ENCODE measurements at places on chromosomes 1 and 21.

DNA sequence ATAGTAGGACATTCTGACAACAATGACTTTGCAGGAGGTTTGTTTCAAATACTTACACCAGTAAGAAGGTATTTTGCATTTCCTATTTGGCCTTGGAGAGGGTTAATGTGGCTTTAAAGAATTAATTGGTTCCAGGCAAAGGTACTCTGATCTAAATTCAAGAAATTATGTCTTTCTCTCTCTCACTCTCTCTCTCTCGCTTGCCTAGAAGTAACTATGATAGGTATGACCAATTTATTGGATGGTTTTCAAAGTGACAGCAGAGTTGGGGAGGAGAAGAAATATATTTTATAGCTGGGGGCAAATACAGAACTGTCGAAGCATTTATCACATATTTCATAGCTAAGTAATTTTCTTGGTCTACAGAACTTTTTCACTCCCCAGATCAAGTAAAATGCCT is 116.0 kb downstream of the ATP6V1G3 start:
- no peak for DNase-seq

GRCh38 chr1:92482665-92483609 is 3.8 kb downstream of the GFI1 start:
- DNase-seq: peak; percentile 24

GRCh38 chr1:67958472-67958871 is 92.0 kb downstream of the DIRAS3 start:
- no peak for DNase-seq

GRCh38 chr1:187987236-187987776 is 1158.6 kb downstream of the PLA2G4A start:
- DNase-seq: no peak

- DNase-seq: no peak
These were observed 1.5 kb downstream of the GSTM2 start for GRCh38 chr1:109669246-109669948.

GRCh38 chr1:205581321-205581980 is 50.4 kb downstream of the ELK4 start:
- DNase-seq: no peak

- DNase-seq: no peak
These were observed 67.7 kb downstream of the BCAR3 start for GRCh38 chr1:93613898-93614297.

DNA sequence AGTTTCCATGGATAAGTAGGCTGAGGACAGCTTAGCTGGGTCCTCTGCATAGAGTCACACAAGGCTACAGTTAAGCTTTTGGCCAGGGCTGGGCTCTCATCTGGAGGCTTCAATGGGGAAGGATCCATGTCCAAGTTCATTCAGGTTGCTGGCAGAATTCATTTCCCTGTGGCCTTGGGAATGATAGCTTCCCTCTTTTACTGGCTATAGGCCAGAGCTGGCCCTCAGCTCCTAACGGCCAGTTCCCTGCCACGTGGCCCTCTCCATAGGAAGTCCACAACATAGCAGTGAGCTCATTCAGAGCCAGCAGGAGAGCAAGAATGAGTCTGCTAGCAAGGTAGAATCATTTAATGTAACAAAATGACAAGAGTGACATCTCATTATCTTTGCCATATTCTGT is 15.1 kb upstream of the PODN start:
- peak; percentile 8 for DNase-seq

DNA sequence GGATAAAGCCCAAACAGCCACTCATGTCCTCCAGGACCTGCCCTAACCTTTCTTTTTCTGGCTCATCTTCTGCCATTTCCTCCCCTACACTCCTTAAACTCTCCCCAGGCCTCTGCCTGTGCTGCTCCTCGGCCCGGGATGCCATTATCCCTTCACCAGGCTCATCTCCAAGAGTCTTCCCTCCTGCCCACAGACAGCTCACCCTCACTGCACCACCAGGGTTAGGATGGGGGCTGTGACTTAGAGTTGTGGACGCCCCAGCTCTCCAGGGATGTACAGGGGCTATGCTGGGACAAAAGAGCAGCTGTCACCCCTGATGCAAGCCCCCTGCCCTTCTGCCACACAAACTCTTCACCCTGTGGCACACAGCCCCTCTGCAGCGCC is 32.0 kb downstream of the TTC39A start:
- no peak for DNase-seq

DNA sequence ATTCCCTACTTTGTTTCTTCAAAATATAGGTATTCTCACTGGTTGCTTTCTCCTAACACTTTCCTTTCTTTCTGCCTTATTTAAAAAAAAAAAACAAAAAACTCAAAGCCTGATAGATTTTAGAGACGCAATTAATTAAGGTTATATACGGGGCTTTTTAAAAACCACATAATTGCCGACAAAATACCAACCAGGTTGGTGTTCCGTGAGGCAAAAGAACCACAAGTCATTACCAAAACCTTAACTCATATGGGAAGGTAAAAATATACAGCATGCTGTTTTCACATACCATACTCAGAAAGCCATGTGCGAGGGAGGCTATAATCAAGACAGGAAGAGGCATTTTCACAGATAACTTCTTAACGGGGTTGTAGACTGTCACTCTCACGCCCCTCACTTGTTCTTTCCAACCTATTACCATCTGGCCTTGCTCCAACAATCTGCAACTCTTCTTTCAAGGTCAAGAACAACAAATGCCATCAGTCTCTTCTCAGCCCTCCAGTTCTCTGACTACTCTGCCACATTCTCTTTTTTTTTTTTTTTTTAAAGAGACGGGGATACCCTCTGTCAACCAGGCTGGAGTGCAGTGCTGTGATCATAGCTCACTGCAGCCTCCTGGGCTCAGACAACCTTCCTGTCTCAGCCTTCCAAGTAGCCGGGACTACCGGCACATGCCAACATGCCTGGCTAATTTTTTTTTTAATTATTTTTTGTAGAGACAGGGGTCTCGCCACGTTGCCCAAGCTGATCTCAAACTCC is 102.6 kb downstream of the APP start:
- no peak for DNase-seq

DNA sequence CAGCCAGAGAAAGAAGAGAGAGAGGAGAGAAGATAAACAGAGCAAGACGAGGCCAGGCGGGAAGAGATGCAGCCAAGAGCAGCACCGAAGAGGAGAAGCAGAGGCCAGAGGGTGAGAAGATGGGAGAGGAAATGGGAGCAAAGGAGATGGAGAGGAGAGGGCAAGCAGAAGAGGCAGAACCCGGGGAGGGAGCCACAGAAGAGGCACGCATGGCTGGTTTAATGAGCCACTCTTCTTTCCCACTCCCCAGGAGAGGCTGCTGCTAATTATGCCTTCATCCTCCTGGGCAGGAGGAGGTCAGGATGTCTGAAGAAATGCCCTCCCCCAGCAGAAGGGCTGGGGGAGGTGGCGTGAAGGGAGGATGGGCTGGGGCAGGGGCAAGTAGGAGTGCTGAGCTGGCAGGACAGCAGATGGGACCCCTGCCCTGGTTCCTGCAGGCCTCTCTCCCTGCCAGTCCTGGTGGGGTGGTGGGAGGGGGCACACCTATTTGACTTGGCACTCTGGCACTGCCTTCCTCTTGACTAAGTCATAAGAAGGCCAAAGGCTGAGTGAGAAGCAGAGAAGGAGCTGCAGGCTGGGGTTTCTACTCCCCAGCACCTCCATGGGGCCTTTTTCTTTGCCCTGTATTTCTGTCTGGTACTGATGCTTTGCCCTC is 32.3 kb downstream of the KIRREL1 start:
- DNase-seq: no peak

DNA sequence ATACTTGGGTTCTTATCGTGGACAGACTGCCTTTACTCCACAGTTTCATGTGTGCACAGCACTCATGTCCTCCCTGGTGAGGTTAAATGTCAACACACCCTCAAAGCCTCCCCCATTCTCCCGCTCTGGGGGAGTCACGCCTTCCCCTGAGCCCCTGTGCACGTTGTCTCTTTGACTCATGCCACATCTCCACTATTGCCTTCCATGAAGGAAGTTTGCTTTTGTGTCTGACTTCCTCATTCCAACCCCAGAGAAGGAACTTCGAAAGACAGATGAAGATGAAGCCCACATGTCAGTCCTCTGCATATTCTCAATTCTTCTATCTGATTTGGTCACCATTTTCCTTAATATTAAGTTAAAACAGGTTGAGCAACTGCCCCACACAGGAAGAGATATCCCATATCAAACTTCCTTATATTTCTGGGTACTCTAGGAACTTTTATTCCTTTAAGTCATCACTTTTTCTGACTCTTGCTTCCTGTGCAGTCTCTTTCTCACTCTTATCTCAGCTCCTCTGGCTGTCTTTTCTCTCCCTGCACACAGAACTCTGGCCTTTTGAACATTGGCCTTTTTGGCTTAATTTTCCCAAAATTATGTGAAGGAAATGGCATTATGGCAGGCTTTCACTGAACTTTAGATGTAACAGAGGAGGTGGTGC is 41.5 kb downstream of the C4BPA start:
- DNase-seq: no peak

DNA sequence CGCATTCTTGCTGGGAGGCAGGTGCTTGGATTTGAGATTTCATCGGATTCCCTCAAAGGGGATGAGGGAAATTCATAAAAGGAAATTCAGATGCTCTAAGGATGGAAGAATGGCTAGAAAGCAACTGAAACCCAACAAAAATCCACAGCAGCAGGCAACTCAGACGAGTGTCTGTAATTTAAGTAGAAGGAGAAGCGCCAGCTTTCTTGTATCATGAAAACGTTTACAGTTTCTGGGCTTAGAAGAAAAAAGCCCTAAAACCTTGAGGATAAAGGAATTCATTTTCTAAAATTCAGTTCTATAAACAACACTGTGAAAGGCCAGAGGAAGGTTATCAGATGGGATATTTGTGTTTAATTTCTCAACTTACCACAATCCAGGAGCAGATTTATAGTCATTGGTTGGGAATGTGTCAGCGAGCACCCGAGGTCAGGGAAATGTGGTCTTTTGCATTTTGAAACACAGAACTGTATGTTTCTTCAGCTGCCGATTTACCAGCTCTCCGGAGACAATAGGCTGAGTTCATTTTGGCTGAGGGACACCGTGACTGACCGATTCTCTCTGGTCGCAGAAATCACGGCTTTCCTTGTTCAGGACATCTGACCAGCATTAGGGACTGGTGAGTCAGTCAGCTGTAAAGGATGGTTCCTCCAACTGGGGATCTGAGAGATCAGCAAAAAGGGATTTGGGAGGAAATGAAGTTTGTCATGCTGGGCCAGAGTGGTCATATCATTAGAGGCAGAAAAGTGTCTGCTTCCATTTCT is 111.6 kb upstream of the ERRFI1 start:
- peak; percentile 44 for DNase-seq

DNA sequence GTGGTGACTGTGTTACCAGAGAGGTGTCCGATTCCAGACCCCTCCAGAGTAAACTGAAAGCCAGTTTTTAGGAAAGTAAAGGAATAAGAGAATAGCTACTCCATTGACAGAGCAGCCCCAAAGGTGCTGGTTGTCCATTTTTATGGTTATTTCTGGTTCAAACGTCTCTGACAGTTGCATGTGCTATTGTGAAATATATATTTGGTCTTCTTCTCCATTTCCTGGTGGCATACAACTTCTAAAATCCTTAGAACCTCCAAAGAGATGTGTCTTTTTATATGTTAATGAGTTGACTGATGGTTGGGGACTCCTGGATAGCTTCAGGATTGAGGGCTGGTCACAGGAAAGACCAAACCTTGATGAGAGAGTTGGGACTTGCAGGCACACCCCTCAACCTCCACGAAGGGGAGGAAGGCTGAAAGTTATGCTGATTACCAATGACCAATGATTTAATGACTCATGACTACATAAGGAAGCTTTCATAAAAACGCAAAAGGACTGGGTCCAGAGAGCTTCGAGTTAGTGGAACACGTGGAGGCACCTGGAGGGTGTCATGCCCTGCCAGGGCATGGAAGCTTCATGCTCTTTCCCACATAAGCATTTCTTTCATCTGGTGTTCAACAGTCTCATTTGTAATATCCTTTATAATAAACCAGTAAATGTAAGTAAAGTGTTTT is 100.7 kb downstream of the SLC16A1 start:
- no peak for DNase-seq

GRCh38 chr21:29092102-29092959 is 18.9 kb upstream of the CCT8 start:
- no peak for DNase-seq

DNA sequence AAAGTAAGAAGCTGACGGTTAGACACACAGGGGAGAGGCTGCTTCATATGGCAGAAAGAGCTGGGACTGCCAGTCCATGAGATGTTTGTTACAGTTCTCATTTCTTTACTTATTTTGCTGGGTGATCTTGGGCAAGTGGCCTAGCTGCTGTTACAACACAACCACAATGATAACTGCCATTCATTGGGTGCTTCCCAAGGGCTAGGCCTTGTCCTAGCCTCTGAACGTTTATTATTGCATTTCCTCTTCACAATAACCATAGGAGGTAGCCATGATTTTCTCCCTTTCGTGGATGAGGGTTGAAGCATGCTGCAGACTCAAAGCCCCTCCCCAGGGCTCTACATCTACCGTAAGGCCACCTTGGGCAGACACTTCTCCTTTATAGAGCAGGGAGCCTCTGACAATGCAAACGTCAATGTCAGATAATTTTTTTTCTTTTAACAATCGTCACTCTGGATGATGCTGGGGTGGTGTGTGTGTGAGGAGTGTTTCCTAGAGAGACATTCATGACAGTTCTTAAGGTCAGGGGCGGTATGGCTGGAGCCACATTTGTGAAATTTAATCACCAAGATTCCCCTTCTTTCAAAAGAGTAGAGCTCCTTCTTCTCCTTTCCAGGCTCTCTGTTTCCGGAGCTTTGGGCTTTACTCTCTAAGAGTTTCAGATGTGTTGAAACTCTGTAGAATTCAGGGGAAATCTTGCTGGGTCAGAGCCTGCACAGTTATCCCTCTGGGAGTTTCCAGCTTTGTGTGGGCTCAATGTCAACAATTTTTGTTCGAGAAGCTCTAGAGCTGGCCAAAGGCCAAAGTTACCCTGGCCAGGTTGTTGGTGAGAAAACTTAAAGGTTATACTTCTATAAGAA is 138.5 kb upstream of the SGIP1 start:
- DNase-seq: no peak

DNA sequence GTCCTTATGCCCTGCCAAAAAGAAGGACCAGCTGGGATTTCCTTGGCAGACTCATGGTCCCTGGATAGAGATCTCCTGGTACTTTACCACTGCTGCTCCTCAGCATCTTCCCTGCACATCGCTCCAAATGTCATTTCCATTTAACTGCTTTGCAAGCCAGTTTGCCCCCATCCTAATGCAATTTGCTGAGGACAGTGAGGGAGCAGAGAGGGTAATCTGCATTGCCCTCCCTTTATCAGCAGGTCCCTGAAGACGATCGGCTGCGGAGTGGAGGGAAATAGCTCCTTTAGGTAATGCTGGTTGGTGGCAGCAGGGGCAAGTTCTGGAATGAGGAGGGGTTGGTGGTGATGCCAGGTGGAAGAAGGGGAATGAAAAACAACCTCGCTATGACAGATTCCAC is 2.7 kb downstream of the PLXNA2 start:
- DNase-seq: no peak

GRCh38 chr1:51565009-51565408 is 45.9 kb upstream of the EPS15 start:
- no peak for DNase-seq

Measured in SW480 (cell line).